PC-9 (cell line): ENCODE measurements at places on chromosomes 12 and 14. TPM values are rescaled to one million over a fixed set of nuclear protein-coding genes. Genes with fewer than 3 reads are reported as not detected.

The MSI1 gene
- 0.95 and 1.7 TPM in 2 replicates for total RNA-seq

The MYH6 gene
- not detected in 2 replicates for total RNA-seq

The VRTN gene
- total RNA-seq: not detected in 2 replicates

The GCN1 gene
- 116 and 119 TPM in 2 replicates for total RNA-seq

The EPS8 gene
- total RNA-seq: 224 and 232 TPM in 2 replicates

The ASCL1 gene
- not detected in 2 replicates for total RNA-seq

GRCh38 chr14:49405291-49405690, 180.9 kb downstream of the RPS29 start:
- H3K36me3 ChIP-seq: no peaks in the 10 kb centered on the region
- no peak overlapping the region for H3K4me3 ChIP-seq
- DNase-seq: peak; percentile 81
- H3K4me1 ChIP-seq: no peaks in the 10 kb centered on the region
- H3K27ac ChIP-seq: no peak overlapping the region

DNA sequence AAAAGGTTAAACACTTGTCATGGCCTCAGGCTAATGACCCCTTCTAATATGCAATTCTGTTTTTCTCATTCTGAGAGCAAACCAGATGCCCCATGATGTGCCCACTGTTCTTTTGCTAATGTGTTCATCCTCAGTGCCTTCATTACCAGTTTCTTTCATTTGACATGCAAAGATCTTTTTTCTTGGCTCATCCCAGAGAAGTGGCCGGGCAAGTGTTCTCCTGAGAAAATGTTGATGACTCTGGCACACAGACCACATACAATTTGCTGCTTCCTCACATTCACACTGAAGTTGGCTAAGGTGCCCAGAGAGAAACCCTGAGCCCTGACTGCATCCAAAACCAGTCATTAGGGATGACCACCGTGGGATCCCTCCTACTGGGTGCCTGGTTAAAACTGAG, 833.3 kb downstream of the DIO2 start:
- DNase-seq: no peak
- no peaks in the 10 kb centered on the region for H3K36me3 ChIP-seq
- H3K27me3 ChIP-seq: no peaks in the 10 kb centered on the region
- no peak overlapping the region for H3K4me3 ChIP-seq
- no peaks in the 10 kb centered on the region for H3K4me1 ChIP-seq
- H3K27ac ChIP-seq: no peak overlapping the region

The FBLN5 gene
- total RNA-seq: not detected in 2 replicates

DNA sequence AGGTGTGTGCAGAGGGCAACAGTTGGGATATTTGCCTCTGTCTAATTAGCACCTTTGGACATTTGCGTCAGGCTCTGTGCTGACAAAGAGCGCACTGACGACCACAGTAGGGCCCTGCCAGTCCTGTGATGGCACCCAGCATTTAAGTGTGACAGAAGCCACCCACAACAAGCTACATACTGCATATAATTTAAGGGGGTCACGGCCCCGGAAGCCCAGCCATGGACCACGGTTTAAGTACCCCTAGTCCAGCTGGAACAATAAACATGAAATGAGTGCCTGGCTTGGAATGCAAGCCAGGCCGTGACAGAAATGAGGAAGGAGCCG, 16.8 kb upstream of the DYNC1H1 start:
- no peak for DNase-seq
- no peaks in the 10 kb centered on the region for H3K36me3 ChIP-seq
- peak overlapping the region; percentile 83 for H3K4me3 ChIP-seq
- peaks cover 20% of the 10 kb centered on the region for H3K4me1 ChIP-seq
- no peaks in the 10 kb centered on the region for H3K27me3 ChIP-seq

GRCh38 chr14:39247256-39247655, 13.5 kb downstream of the MIA2 start:
- H3K27ac ChIP-seq: no peak overlapping the region
- DNase-seq: no peak
- peaks cover 26% of the 10 kb centered on the region for H3K4me1 ChIP-seq
- no peaks in the 10 kb centered on the region for H3K36me3 ChIP-seq

DNA sequence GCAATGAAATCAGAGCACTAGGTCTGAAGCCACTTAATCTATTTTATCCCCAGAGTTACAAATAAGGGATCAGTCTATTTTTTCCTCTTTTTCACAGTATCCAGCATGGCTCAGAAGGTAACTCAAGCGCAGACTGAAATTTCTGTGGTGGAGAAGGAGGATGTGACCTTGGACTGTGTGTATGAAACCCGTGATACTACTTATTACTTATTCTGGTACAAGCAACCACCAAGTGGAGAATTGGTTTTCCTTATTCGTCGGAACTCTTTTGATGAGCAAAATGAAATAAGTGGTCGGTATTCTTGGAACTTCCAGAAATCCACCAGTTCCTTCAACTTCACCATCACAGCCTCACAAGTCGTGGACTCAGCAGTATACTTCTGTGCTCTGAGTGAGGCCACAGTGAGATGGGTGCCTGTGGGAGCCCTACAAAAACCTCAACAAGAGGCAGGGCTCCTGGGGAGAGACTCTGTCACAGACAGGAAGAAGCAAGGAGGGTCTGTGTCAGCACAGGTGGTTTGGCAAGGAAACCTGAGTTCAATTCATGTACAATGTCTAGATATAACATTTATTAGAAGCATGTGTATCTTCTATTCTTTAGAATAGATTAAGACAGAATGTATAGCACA, 334.3 kb upstream of the OR4E1 start:
- H3K36me3 ChIP-seq: no peaks in the 10 kb centered on the region
- no peak overlapping the region for H3K4me3 ChIP-seq
- H3K27me3 ChIP-seq: no peaks in the 10 kb centered on the region
- no peak overlapping the region for H3K27ac ChIP-seq
- DNase-seq: no peak

DNA sequence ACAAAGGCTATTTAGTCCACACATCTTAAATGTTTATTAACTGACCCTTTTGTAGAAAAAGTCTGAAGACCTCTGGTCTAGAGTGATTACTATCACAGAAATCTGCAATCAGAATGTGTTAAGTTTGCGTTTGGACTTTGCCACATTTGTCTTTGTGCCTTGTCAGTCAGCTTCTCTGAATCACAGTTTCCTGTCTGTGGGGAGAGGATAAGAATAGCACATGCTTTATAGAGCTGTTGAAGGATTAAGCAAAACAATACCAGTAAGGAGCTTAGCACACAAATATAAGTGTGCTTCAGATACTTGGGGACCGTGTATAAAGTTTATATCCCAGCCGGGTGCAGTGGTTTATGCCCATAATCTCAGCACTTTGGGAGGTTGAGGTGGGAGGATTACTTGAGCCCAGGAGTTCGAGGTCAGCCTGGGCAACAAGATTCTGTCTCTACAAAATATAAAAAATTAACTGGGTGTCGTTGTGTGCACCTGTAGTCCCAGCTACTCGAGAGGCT, 63.0 kb upstream of the BTG1 start:
- peaks cover 30% of the 10 kb centered on the region for H3K4me1 ChIP-seq
- peak overlapping the region; percentile 89 for H3K27ac ChIP-seq
- peak; percentile 72 for DNase-seq
- no peaks in the 10 kb centered on the region for H3K27me3 ChIP-seq
- H3K4me3 ChIP-seq: peak overlapping the region; percentile 51; the same call in 1 of the 2 replicates

- no peak overlapping the region for H3K27ac ChIP-seq
- no peaks in the 10 kb centered on the region for H3K27me3 ChIP-seq
- H3K36me3 ChIP-seq: no peaks in the 10 kb centered on the region
- H3K4me3 ChIP-seq: no peak overlapping the region
Observed at GRCh38 chr14:31209605-31210004, 2.0 kb upstream of the HECTD1 start.

The CLIP1 gene
- total RNA-seq: 80.8 and 86.9 TPM in 2 replicates

The KRT79 gene
- 0.28 TPM in 1 of 2 replicates, not detected in the other for total RNA-seq

- H3K36me3 ChIP-seq: no peaks in the 10 kb centered on the region
- peaks cover 4% of the 10 kb centered on the region; the same call in 1 of the 2 replicates for H3K4me1 ChIP-seq
- H3K27ac ChIP-seq: no peak overlapping the region
- H3K4me3 ChIP-seq: no peak overlapping the region
- H3K27me3 ChIP-seq: peaks cover 41% of the 10 kb centered on the region; the same call in 1 of the 2 replicates
Observed at GRCh38 chr14:73235531-73236155, 1.7 kb upstream of the PAPLN start.

DNA sequence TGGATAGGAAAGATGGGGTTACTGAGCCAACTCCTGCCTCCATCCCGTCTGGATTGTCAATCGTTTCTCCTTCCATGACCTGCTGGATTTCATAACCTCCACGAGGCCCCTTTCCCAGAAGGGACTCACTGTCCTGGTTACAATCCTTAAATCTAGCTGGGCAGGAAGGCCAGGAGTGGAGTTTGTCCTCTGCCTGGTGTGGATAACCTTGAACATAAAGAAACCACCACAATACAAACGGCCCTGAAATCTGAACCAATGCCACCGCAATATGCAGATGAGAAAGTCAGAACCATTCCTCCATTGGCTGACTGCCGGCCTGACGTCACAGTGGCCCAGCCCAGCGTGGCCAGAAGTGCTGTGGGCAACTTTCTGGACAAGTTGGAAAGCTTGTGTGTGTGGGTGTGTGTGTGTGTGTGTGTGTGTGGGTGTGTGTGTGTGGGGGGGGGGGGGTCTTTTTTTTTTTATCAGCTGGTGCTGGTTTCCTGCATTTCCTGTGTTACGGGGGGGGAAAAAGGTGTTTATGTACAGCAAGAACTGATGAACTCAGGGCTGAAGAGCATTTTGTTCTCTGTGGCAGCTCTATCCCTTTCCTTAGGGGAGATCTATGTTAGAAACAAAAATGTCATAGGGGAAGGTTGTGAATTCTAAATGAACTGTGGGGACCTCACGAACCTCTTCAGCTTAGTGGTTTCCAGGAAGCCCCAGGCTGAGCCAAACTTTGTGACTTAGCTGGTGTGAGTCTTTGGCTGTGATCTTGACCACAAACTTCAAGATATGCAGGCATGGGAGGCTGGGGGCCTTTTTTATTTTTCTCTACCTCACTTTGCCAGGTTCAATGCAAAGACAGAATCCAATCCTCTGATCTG, 81.6 kb upstream of the MED13L start:
- H3K4me3 ChIP-seq: no peak overlapping the region
- no peaks in the 10 kb centered on the region for H3K36me3 ChIP-seq
- DNase-seq: peak; percentile 86
- peak overlapping the region; percentile 33; the same call in 1 of the 2 replicates for H3K27ac ChIP-seq

The KRT76 gene
- not detected in 2 replicates for total RNA-seq

DNA sequence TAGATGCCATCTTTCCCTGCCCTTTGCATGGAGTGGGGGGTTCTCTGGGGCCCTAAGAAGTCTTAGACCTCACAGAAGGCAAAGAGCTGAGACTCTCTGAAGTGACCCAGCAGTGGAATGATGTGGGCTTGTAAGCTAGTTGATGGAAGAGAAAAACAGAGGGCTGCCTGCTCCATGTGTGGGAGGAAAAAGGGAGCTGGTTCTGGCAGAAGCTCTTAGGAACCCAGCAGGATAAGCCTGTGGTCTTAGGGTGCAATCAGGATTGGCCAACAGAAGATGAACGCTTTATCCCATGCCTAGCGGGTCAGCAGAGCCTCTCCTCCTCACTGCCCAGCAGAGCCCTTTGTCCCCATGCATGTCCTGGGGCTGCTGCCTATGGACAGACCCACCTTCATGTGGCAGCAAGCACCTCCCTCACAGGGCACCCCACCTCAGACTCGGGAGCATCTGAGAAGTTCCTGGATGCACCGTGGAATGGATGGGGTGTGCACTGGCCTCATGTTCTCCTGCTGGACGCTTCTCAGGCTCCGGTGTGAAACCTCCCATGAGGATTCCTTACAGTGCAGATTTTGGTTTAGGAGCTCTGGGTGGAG, 152.7 kb downstream of the ADGRD1 start:
- no peak for DNase-seq
- no peaks in the 10 kb centered on the region for H3K4me1 ChIP-seq
- no peak overlapping the region for H3K4me3 ChIP-seq
- no peaks in the 10 kb centered on the region for H3K36me3 ChIP-seq
- H3K27ac ChIP-seq: no peak overlapping the region

- no peak overlapping the region for H3K27ac ChIP-seq
- H3K4me1 ChIP-seq: no peaks in the 10 kb centered on the region
- H3K27me3 ChIP-seq: no peaks in the 10 kb centered on the region
- no peak for DNase-seq
Observed at GRCh38 chr14:96929950-96930349, 132.8 kb downstream of the VRK1 start.

The C14orf93 gene
- total RNA-seq: 13.3 and 13.9 TPM in 2 replicates

The RERG gene
- total RNA-seq: 0.50 and 1.4 TPM in 2 replicates

The ADAMTS20 gene
- 1.0 and 1.6 TPM in 2 replicates for total RNA-seq

The TAS2R50 gene
- 1.6 and 2.3 TPM in 2 replicates for total RNA-seq

DNA sequence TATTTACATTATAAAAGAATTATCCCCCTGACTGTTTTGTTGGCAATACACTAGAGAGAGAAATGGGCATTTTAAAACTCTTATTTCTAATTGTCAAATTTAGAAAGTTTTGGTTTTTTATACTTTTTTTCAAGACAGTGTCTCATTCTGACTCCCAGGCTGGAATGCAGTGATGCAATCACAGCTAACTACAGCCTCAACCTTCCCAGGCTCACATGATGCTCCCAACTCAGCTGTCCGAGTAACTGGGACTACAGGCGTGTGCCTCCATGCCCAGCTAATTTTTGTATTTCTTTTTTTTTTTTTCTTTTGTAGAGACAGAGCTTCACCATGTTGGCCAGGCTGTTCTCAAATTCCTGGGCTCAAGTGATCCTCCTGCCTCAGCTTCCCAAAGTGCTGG, 8.3 kb upstream of the OR11H6 start:
- no peak overlapping the region for H3K4me3 ChIP-seq
- no peak for DNase-seq
- H3K27me3 ChIP-seq: no peaks in the 10 kb centered on the region
- H3K27ac ChIP-seq: no peak overlapping the region
- H3K4me1 ChIP-seq: no peaks in the 10 kb centered on the region

The ANKRD33 gene
- not detected in 2 replicates for total RNA-seq

The DEPDC4 gene
- 1.8 and 2.9 TPM in 2 replicates for total RNA-seq

DNA sequence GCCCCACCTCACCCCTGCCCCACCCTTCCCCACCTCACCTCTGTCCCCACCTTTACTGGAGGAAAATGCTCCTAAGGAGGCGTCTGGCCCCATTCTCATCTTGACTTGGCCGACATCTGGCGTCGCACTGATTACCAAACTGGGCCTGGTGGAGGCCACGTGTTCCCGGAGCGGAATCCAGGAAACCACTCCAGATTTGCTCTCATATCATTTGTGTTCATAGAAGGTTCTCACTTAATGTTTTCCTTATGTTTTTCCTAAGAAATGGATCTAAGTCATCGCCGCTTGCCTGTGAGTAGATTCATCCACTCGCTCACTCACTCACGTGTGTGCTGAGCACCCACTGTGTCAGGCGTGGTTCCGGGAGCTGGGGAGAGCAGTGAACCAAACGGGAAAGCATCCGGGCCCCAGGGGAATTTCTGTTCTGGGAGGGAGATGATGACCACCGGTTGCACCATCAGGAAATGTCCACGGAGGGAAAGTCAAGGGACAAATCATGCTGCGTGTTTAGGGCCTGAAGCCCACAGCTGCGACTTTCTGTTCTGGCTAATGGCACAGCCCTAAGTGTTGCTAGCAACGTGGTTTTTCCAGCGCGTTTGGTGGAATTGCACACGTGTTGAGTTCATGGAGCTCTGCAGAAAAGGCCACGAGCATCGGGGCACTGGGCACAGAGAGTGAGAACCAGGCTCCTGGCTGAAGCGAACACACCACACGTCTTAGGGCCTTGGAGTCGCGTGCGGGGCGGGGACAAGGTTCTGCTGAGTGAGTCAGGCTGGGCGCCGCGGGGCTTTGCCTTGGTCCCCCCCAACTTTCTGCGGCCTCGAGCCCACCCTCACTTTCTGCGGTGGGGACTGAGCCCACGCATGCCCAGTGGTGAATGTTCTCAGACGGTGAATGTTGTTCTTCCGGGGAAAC, 57.7 kb downstream of the ADGRD1 start:
- peaks cover 89% of the 10 kb centered on the region for H3K27me3 ChIP-seq
- H3K36me3 ChIP-seq: no peaks in the 10 kb centered on the region
- no peak overlapping the region for H3K27ac ChIP-seq
